ENCODE measurements at places on chromosomes 4 and X.

- no peak for DNase-seq
Observed at GRCh38 chrX:23578079-23578478, 89.2 kb upstream of the PRDX4 start.

DNA sequence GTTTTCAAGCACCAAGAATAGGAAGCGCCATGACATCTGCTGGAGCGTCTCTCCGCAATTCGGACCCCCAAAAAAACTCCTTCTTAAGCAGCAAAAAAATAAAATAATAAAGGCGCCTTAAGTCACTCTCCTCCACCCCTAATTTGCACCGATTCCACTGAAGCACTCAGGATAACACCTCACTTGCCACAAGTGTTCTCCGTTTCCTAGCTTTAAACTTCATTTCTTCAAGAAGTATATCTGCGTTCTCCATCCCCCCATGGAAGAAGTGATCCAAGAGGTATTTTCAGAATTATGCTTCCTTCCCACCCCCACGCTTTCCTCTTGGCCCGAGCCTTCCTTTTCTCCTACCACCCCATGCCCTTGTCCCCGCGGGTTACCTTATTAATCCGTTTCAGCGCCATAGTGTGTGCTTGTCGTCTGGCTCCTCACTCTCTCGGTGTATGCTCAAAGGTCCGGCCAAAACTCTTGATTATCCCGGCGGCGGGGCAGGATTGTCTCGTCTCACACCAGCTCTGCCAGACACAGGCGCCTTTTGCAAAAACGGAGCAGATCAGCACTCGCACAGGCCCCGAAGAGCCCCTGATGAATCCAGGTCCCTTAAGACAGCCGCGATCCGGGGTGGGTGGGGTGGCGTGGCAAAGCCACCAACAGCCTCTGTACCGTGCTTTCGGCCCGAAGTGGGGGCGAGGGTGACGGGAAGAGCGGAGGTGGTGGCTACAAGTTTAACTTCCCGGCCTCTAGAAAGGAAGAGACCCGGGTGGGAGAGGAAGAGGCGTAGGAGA lies 1.1 kb downstream of the UBE2D3 start:
- DNase-seq = no peak

DNA sequence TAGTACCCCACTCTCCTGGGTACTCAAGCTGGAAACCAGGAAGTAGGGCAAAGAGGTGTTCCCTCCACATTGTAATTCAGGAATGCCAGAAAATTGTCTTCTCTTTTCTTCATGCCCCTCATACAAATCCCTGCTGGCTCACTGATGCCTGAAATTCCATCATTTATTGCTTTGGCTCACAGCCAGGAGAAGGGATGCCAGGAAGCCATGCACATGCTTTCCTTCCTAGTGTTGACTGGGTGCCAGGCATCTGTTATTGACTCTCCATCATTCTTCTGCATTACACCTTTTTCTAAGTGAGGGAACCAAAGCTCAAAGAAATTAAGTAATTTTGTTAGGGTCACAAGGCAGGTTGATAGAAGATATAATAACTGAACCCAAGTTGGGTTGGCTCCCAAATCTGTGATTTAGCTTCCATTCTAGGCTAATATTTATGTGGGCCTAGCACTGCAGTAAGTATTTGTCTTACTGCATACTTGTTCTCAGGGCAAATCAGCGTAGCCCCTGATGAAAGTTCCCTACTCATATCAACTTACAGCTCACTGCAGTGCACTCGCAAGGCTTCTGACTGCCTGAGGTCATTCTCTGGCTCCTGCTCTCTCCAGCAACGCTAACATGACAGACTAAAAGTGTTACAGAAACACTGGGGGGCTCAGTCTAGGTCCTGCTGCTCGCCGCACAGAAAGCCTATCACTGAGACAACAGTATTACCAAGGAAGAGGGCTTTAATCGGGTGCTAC lies 89.0 kb downstream of the TRAPPC11 start:
- DNase-seq = no peak

DNA sequence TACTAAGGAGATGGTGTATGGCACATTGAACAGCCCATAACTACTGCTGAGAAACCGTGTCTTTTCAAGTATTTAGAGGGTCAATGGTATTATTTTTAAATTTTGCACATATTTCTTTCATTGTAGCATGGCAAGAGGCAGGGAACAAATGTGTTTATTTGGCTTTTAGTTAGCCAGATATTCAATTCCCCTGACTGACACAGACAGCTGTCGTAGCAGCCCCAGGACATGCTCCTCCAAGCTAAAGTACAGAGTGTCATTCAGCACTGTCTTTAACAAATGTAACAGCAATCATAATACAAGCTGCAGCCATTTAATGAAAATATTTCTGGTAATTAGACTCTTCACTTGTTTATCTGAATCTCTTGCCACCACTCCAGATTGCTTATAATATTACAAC lies 687.1 kb downstream of the KLHL13 start:
- DNase-seq = no peak

DNA sequence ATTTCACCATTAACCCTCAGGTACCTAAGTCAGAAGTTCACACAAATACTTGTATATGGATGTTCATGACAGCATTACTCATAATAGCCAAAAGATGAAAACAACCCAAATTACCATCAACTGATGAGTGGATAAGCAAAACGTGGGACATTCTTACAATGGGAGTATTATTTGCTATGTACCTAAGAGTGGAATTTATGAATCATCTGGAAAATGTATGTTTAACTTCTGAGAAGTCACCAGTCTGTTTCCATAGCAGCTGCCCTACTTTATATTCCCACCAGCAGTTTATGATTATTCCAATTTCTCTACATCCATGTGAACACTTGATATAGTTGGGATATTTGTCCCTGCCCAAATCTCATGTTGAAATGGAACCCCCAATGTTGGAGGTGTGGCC lies 1478.9 kb downstream of the PCDH19 start:
- DNase-seq = no peak

GRCh38 chr4:76246025-76246424 lies 5.5 kb upstream of the FAM47E start:
- DNase-seq = no peak

DNA sequence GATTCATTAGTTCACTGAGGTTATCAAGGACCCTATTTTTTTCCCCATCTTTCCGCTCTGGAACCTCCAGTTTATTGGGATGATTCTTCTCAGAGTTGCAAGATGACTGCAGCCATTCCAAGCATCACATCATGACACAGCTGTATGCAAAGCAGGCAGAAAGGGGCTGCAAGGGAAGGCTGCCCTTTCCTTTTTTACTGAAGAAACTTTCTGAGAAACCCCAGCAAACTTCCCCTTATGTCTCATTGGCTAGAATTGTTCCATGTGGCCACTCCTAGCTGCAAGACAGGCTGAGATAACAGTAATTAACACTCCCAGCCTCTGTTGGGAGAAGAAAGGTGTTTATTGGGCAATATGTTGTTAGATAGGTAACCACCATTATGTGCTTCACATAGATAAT lies 102.6 kb downstream of the SATL1 start:
- no peak for DNase-seq

DNA sequence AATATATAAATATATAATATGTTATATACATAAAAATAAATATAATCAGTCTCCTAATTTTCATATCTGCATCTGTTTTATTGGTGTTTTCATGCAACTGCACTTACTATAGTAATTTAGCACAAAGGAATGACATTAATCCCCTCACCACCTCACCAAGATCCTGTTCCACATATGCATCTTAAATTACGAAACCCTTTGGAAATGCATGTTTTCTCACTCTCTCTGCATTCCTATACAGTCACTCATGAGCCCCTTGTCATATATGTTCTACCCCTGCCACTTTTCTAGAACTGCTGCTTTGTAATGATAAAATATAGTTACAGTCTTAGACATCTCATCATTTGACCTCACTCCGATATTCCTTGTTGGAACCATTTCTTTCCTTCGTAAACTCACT lies 728.7 kb upstream of the SLIT2 start:
- DNase-seq = no peak

DNA sequence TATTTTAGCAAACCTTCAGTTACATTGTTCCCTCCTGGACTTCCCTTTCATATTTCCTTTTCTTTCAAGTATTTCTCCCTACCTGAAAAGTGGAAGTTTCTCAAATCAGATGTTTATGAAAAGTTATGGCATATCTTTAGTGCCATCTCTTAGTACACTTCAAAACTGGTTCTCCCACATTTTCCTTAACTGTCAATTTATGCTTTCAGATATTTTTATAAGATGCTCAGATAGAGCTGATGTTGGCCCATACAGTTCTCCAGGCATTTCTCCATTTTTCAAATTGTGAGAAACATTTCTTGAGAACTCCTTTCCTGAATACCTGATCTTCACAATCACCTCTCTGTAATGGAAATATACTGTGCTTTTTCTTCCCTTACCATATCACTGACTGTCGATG lies 32.5 kb upstream of the AP1AR start:
- no peak for DNase-seq
